KG1 (cell line): ENCODE measurements at places on chromosomes 1 and 21.

- peak; percentile 48 for DNase-seq
Measured at GRCh38 chr1:83931658-83932253, 67.2 kb downstream of the TTLL7 start.

DNA sequence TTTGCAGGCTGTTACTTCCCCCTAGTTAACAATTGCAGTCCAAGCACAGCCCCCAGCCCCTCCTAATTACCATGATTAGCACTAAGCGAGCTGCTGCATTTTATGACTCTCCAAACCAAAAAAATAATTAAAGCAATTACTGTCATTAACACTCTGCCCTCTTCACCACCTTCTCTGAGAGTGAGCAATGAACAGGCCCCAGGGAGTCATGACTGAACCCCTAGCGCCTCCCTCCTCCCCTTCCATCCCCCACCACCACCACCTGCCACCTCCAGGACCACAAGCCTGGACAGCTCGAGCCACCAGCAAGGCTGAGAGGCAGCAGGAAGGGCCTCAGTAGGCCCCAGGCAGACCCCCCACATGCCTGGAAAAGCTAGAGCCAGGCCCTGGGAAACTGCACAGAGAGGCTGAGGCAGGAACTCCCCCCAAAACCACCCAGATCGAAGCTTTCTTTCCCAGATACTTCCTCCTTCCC is 35.5 kb upstream of the ZC3H12A start:
- no peak for DNase-seq

DNA sequence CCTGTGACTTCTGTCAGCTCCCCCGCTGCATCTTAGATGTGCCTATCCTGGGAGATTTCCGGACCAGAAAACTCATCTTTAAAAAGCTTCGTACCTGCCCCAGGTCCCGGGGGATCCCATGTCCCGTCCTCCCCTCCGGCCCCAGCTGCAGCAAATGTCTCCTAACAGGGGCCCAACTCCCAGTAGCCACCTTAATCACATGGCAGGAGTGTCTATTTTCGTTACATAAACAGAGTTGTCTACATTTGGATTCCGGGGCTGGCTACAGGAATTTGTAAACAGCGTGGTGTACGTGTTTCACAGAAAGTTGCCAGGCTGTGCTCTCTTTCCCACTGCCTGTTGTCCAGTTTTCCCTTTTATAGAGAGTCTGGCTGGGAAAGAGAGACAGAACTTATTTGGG is 17.9 kb upstream of the KCNE2 start:
- DNase-seq: no peak

- peak; percentile 92 for DNase-seq
Measured at GRCh38 chr1:153967107-153967999, at the start of gene CREB3L4. Gene CREB3L4, plus strand, starts transcription at chr1:153967902. Its CDS starts 624 bp downstream, at chr1:153968526.

DNA sequence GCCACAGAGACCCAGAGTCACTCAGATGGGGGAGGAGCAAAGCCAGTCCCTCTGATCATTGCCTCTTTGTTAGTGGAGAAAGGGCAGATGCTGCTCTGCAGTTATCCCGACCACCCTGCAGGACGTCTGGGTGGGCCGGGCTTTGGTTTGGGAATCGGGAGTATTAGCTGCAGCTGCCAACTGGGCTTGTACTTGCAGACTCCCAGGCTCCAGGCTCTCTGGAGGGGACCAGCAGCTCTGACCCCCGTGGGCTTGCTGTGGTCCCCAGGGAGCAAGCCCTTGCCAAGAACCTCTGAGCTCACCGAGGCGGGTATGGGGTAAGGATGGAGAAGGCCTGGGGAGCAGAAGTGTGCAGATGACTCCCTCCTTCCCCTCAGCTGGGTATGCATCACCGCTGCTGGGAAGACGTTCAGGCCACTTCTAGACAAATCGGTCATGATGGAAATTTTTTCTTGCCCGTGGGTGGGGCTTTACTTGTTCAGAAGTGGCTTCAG is 21.6 kb downstream of the MAPKAPK2 start:
- DNase-seq: no peak

DNA sequence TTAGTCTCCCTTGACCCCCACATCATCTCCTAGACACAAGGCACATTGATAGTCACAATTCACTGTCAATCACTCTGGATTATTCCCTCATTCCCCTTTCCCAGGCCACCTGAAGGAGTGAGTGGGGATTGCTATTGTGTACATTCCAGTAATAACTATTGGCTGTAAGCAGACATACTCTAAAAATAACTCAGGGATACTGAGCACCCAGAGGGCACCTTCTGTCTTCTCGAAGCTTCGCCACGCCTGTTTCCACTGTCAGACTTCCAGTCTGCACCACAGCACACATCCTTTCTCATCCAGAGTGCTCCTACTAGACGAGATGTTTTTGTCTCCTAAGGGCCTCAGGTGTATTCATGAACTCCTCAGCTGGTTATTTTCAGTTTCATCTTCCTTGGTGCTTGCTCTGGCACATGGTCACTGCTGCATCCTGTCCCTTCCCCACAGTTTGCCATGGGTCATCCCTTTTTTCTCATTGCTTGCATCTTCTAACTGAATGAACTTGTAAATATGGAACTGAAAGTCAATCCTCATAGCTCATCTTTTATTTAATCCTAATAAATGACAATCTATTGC is 848 bp upstream of the APOBEC4 start:
- DNase-seq: no peak

DNA sequence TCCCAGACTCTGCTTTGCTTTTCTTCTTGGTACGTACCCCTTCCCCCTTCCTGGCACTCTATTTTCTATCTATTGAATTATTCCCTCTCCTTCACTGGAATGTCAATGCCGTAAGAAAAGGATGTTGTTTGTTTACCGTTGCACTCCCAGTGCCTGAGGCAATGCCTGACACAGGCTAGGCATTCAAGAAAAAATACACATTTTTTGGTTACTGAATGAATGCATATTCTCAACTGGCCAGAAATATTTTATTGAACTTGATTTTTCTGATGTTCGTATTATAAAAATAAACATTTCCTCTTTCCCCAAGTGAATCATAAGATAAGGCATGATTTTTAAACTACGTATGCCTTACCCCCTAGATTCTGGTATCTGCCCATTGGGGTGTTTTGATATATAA is 41.2 kb downstream of the GNG12 start:
- DNase-seq: no peak

DNA sequence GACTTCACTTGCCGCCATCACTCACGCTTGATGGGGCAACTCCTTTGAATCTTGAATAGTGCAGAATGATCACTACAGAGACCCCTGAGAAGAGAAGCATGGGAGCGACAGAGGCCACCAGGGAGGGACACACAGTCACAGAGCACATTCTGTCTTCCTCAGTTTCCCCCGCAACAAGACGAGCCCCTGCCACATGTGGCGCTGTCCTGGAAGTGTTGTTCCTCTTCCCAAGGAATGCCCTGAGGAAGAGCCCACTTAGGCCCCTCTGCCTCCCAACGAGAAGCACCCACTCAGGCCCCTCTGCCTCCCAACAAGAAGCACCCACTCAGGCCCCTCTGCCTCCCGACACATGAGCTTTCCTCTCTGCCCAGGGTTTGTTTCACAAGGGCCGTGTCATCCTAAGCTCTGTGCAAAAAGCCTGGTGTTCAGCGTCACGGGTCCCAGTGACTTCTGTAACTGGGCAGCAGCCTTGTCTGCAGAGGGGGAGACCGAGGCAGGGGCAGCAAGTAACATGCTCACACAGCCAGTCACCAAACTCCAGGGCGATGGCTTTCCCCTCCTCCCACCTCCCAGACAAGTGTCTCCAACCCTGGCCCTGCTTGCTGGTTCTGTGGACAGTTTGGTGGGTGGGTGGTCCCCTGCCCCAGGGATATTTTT is 19.8 kb downstream of the SLC37A1 start:
- no peak for DNase-seq

DNA sequence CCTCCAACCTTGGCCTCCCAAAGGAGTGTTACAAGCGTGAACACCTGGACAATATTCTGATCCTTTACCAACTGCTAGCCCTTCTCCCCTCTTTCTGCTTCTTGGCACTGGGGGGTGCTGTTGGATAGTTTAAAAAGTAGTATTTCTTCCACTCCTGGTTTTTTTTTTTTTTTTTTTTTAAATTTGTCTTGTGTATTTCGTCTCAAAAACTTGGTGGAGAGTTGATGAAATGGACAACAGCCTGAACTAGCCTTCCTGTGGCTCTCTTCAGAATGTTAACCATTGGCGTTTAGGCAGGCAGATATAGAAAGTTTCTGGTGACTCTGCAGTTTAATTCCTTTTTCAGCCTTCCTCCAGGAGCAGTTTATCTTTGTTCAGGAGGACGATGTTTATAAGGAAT is 69.7 kb upstream of the USP24 start:
- no peak for DNase-seq

- DNase-seq: no peak
Measured at GRCh38 chr1:230109895-230110667, 43.0 kb downstream of the GALNT2 start.

DNA sequence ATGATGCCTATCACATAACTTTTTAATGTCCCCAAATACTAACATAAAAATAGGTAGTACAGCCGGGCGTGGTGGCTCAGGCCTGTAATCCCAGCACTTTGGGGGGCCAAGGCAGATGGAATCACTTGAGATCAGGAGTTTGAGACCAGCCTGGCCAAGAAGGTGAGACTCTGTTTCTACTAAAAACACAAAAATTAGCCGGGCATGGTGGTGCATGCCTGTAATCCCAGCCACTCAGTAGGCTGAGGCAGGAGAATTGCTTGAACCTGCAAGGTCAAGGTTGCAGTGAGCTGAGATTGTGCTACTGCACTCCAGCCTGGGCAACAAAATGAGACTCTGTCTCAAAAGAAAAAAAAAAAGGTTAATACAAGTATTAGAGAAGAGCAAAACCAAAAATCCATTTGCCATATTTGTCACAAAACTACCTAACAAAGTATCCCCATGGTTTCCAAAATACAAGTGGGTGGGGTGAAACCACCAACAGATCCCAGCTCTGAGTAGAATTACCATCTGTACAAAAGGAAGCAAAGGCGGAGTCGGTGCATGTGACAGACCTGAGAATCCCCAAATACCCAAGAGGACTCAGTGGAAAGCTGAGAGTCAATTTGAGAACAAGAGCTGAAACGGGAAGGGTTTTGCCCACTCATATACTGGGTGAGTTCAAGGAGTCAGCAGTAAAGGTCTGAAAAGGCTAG is 113.2 kb downstream of the TOMM20 start:
- no peak for DNase-seq
